ENCODE measurements at places on chromosomes 5 and 9. TPM values are rescaled to one million over a fixed set of nuclear protein-coding genes. Genes with fewer than 3 reads are reported as not detected.

The LIFR gene
- total RNA-seq, result 28.6 TPM

The AIF1L gene
- 85.2 TPM for total RNA-seq

DNA sequence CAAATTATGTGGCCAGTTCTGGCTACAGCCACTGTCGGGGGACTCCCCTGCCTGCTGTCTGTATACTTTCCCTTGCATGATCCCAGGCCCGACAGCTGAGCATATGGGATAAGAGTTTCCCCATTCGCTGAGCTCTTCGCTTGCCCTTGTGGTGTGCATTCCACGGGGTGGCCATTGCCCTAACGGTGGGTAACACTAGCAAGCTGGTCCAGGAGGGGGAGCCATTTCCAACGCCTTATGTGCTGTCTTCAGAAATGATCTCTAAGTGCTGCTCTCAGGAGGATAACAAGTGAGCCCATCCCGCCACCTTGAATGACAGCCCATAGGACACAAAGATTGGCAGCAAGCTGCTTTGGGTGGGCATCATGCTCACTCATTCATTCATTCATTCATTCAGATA is 190.9 kb downstream of the FSTL4 start:
- no peaks in the 10 kb centered on the region for H3K4me1 ChIP-seq

DNA sequence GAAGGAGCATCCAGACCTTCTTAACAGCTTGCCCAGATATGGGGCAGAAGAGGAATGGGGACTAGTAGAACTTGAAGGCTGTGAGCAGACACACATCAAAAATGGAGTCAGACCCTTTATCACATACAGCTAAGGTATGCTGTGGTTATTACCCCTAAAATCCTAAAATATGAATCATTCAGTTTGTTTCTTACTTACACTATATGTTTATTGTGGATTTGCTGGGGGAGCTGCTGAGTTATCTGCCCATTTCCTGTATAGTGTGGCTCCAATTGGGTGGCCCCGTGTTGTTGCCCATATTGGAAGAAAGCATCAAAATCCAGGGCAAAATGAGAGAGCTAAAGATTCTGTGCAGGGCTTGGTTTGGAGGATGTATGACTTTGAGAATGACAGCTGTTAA is 56.9 kb downstream of the AP3S1 start:
- DNase-seq, result no peak
- H3K4me3 ChIP-seq, result no peak overlapping the region
- no peaks in the 10 kb centered on the region for H3K36me3 ChIP-seq
- no peak overlapping the region for H3K27ac ChIP-seq

The PCDHB10 gene
- not detected for total RNA-seq

DNA sequence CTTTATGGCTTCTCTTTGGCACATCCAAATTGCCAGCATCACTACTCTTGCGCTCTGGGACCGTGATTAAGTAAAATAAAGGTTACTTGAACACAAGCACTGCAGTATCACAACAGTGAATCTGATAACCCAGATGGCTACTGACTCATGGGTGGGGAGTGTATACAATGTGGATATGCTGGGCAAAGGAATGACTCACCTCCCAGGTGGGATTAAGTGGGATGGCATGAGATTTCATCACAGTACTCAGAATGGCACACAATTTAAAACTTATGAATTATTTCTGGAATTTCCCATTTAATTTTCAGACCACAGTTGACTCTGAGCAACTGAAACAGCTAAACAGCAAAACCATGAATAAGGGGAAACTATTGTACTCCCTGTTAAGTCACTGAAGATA is 4.3 kb downstream of the GFM2 start:
- H3K36me3 ChIP-seq, result peaks cover 25% of the 10 kb centered on the region
- DNase-seq, result peak; percentile 96
- no peaks in the 10 kb centered on the region for H3K27me3 ChIP-seq
- H3K27ac ChIP-seq, result peak overlapping the region; percentile 90
- peaks cover 47% of the 10 kb centered on the region for H3K4me1 ChIP-seq
- no peak overlapping the region for H3K4me3 ChIP-seq

- H3K27me3 ChIP-seq, result no peaks in the 10 kb centered on the region
- no peaks in the 10 kb centered on the region for H3K36me3 ChIP-seq
- H3K4me1 ChIP-seq, result peaks cover 21% of the 10 kb centered on the region
- no peak for DNase-seq
- no peak overlapping the region for H3K4me3 ChIP-seq
These were observed 12.3 kb downstream of the PDLIM4 start for GRCh38 chr5:132269635-132270334.

- no peaks in the 10 kb centered on the region for H3K27me3 ChIP-seq
- DNase-seq, result peak; percentile 50
- H3K27ac ChIP-seq, result no peak overlapping the region
These were observed 50.4 kb upstream of the FAM170A start for GRCh38 chr5:119578937-119579336.

The KCNV2 gene
- not detected for total RNA-seq

The PGM5 gene
- not detected for total RNA-seq

The IFNA21 gene
- total RNA-seq, result not detected

DNA sequence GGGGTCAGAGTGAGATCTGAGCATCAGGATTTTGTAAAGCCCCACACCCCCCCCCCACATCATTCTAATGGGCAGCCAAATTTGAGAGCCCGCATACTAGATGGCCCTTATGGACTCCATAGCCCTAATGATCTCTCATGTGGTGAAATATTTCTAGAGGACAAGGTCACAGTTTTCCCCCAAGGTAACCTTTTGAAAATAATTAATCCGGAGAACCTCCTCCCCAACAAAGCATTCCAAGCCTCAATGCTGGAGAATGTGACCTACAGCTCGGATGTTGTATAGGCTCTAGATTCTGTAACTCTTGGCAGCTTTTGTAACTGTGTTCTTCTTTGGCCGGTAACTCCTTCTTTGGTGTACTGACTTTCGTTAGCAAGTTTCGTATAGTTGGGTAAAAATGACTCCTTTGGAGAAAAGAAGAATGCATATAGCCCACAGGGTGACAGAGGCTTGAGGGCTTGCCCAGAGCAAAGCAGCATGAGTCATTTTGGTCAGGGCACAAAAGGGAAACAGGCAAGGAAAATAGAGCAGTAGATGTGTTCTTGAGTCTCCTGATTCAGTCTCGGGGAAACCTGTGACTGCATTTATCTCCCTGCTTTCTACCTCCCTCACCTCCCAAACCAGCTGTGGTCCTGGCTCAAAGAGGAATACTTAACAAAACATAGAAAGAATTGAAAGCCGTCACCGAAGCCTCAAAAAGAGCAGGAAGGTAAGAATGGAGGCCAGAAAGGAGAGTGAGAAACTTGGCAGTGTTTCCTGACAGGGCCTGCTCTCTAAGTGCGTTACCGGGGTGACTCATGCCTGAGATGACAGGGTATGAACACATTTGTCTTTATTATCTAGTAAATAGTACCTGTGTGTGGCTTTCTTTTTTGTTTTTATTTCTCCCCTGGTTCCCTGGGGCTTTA is 6.6 kb upstream of the XPA start:
- H3K4me3 ChIP-seq, result peak overlapping the region; percentile 46
- peak; percentile 83 for DNase-seq
- no peaks in the 10 kb centered on the region for H3K27me3 ChIP-seq
- H3K27ac ChIP-seq, result peak overlapping the region; percentile 91

The TCF7 gene
- total RNA-seq, result 8.9 TPM

The ORM2 gene
- total RNA-seq, result not detected

- peaks cover 46% of the 10 kb centered on the region for H3K27me3 ChIP-seq
- H3K4me3 ChIP-seq, result no peak overlapping the region
- DNase-seq, result no peak
- H3K27ac ChIP-seq, result no peak overlapping the region
- no peaks in the 10 kb centered on the region for H3K36me3 ChIP-seq
These were observed 114.0 kb downstream of the MED10 start for GRCh38 chr5:6264394-6264793.

DNA sequence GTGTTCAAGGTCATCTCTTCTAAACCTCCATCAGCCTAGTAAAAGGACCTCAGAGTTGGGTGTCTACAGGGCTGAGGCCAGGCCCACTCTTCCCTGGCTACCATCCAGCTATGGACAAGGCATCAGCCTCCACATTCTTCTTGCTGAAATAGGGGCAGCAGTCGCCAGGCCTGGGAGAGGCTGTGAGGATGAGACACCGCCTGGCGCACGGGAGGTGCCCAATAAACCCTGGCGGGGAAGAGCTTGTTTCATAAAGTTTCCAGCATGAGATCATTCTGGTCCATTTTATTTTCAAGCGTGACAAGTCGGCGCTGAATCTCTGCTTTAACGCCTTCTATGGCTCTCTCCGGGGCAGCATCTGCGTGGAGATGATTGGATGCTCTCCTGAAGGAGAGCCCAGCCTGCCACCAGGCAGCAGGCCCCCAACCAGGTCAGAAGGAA is 153.4 kb downstream of the OLFM1 start:
- no peaks in the 10 kb centered on the region for H3K4me1 ChIP-seq
- no peak for DNase-seq
- peaks cover 96% of the 10 kb centered on the region for H3K27me3 ChIP-seq
- H3K27ac ChIP-seq, result no peak overlapping the region

DNA sequence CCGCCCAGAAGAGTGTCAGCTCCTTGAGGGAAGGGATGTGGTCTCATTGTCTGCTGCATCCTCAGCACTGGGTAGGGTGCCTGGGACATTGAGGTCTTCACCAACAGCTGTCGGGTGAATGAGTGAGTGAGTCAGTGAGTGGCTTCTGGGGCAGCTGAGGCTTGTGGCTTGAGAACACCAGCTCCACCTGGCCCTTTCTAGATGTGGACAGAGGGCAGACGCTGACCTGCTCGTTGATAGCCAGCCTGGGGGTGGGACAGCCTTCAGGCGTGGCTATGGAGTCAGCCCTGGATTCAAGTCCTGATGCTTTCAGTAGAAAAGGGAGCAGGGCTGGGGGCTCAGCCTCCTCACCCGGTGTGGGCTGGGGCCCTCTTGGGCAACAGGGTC is 215.1 kb downstream of the C9orf50 start:
- no peak overlapping the region for H3K27ac ChIP-seq
- H3K4me3 ChIP-seq, result no peak overlapping the region
- no peaks in the 10 kb centered on the region for H3K27me3 ChIP-seq
- DNase-seq, result no peak

DNA sequence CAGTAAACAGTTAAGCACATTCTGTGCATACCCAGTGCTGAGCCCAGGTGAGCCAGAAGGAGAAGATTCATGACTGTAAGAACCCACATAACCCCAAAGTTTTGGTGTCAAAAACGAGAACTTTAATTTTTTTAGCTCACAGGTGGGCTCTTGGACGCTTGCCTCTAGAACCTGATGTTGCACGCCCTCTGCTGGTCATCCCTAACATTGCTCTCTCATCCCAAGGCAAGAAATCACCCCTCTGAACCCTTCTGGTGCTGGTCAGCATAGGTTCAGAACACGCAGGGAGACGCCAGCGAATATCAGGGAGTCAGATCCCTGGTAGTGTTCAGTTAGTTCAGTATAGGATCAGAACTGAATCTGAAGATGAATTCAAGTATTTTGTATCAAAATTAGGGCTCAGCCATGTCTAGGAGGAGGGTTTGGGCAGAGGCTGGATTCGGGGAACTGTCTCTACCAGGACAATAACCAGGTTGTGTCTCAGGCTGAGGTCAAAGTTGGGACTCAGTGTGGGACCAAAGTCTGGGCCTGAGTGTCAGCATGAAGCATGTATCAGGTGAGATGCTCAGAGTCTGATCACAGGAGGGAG is 4.1 kb upstream of the DNAJB5 start:
- H3K4me1 ChIP-seq, result no peaks in the 10 kb centered on the region
- H3K36me3 ChIP-seq, result no peaks in the 10 kb centered on the region
- peak; percentile 37 for DNase-seq
- H3K27ac ChIP-seq, result no peak overlapping the region

The ARHGEF39 gene
- 15.6 TPM for total RNA-seq

- no peak overlapping the region for H3K4me3 ChIP-seq
- DNase-seq, result no peak
- H3K27ac ChIP-seq, result no peak overlapping the region
- no peaks in the 10 kb centered on the region for H3K36me3 ChIP-seq
These were observed 19.1 kb downstream of the PALM2AKAP2 start for GRCh38 chr9:109799141-109799540.

GRCh38 chr5:3740546-3741373 is 145.1 kb downstream of the IRX1 start:
- no peak for DNase-seq
- H3K4me3 ChIP-seq, result no peak overlapping the region
- H3K27ac ChIP-seq, result no peak overlapping the region
- no peaks in the 10 kb centered on the region for H3K36me3 ChIP-seq
- peaks cover 75% of the 10 kb centered on the region for H3K27me3 ChIP-seq

GRCh38 chr5:41083306-41083705 is 12.2 kb upstream of the MROH2B start:
- H3K27me3 ChIP-seq, result no peaks in the 10 kb centered on the region
- H3K4me1 ChIP-seq, result no peaks in the 10 kb centered on the region
- DNase-seq, result no peak

The FAM221B gene
- total RNA-seq, result not detected

The LOX gene
- 2.8 TPM for total RNA-seq

DNA sequence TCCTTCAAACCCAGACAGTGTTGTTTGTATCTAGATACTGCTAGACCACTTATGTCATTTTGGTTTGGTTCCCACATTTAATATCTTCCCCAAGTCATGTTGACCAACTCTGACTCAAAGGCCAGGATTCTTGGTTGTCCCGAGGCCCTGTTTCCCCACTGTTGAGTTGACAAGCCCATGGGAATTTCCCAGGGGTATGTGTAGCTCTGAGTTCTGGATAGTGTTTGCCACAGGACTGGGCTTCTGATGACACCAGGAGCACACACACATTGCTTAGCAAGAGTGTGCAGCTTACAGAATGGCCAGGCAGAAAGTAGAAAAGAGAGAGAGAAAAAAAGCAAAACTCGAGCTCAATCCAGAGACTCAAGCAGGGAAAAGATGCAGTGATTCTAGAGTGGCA is 214.4 kb downstream of the NXNL2 start:
- H3K27ac ChIP-seq, result no peak overlapping the region
- peaks cover 23% of the 10 kb centered on the region for H3K4me1 ChIP-seq
- no peaks in the 10 kb centered on the region for H3K36me3 ChIP-seq
- H3K4me3 ChIP-seq, result no peak overlapping the region
- DNase-seq, result no peak
- H3K27me3 ChIP-seq, result no peaks in the 10 kb centered on the region

DNA sequence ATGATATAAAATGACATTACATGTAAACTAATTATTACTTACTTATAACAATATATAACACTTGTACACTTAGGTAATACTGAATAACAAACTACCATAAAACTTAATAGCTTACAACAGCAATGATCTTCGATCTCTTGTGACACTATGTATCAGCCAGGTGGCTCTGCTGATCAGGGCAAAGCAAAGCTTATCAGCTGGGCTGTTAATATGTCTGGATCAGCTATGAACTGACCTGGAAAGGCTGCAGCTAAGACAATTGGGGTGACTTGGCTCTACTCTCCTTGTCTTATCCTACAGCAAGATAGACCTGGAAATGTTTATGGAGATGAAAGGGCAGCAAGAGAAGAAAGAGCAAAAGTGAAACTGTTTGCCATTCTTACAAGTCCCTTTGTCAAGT is 511.3 kb downstream of the TLR4 start:
- H3K4me3 ChIP-seq, result no peak overlapping the region
- no peaks in the 10 kb centered on the region for H3K36me3 ChIP-seq
- H3K27me3 ChIP-seq, result no peaks in the 10 kb centered on the region
